ENCODE measurements at places on chromosomes 3 and 15. TPM values are rescaled to one million over a fixed set of nuclear protein-coding genes. Genes with fewer than 3 reads are reported as not detected.

- H3K4me3 ChIP-seq, result no peak overlapping the region
- H3K4me1 ChIP-seq, result no peaks in the 10 kb centered on the region
- no peak for DNase-seq
- H3K27me3 ChIP-seq, result peaks cover 29% of the 10 kb centered on the region
Observed at GRCh38 chr3:149299938-149300801, 33.3 kb downstream of the TM4SF18 start.

GRCh38 chr3:135090020-135090717 lies 295.1 kb downstream of the EPHB1 start:
- no peak overlapping the region for H3K27ac ChIP-seq
- no peaks in the 10 kb centered on the region for H3K36me3 ChIP-seq
- no peak for DNase-seq
- H3K27me3 ChIP-seq, result peaks cover 13% of the 10 kb centered on the region
- no peak overlapping the region for H3K4me3 ChIP-seq

- no peaks in the 10 kb centered on the region for H3K36me3 ChIP-seq
- peaks cover 6% of the 10 kb centered on the region for H3K27me3 ChIP-seq
- DNase-seq, result no peak
- no peak overlapping the region for H3K27ac ChIP-seq
Observed at GRCh38 chr3:176867681-176868663, 329.3 kb downstream of the TBL1XR1 start.

DNA sequence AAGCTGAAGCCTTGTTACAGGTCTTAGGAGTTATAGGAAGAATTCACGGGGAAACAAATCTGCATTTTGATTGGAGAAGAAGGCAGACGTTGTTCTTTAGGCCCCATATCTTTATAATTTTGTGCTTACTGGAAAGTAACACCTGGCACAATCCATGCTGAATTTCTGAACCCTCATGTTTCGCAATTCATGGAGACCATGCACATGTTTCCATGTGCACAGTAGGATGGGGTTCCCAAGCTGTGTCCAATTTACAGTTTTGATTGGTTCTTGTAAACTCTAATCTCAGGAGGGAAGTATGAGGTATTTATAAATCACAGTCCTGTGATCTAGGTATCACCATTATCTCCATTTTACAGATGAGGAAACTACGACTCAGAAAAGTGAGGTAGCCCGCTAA lies 7.8 kb upstream of the SCAANT1 start:
- H3K27me3 ChIP-seq, result no peaks in the 10 kb centered on the region
- no peak overlapping the region for H3K27ac ChIP-seq
- no peak overlapping the region for H3K4me3 ChIP-seq
- H3K36me3 ChIP-seq, result peaks cover 18% of the 10 kb centered on the region

- H3K36me3 ChIP-seq, result no peaks in the 10 kb centered on the region
- H3K4me3 ChIP-seq, result no peak overlapping the region
- no peak for DNase-seq
- peak overlapping the region; percentile 48 for H3K27ac ChIP-seq
- H3K4me1 ChIP-seq, result peaks cover 36% of the 10 kb centered on the region
Observed at GRCh38 chr15:72515591-72516389, 41.7 kb downstream of the ARIH1 start.

DNA sequence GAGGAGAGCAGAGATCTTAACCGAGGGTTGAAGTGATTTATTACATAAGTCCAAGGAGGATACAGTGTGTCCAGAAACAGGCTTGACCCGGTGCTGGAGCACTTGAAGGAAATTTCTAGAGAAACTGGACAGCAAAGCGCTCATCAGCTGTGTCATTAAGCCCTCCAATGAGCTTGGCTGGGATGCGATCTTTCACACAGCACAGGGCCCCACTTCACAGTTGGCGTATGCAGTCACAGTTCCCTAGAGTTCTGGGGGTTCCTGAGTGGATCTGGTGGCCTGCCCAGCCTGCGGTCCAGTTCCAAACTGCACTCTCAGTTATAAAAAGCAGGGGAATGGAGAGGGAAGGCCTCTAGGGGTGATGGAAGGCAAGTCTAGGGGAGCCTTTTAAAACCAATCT lies 13.6 kb downstream of the ST8SIA2 start:
- DNase-seq, result no peak
- H3K4me1 ChIP-seq, result no peaks in the 10 kb centered on the region
- H3K4me3 ChIP-seq, result no peak overlapping the region
- no peak overlapping the region for H3K27ac ChIP-seq
- H3K27me3 ChIP-seq, result peaks cover 57% of the 10 kb centered on the region

- H3K27ac ChIP-seq, result no peak overlapping the region
- H3K4me1 ChIP-seq, result no peaks in the 10 kb centered on the region
- H3K27me3 ChIP-seq, result peaks cover 9% of the 10 kb centered on the region
- peaks cover 2% of the 10 kb centered on the region for H3K36me3 ChIP-seq
Observed at GRCh38 chr3:107411056-107411455, 33.8 kb downstream of the CCDC54 start.

The SLC28A2 gene
- total RNA-seq, result not detected

The DZIP3 gene
- 15.1 TPM for total RNA-seq

DNA sequence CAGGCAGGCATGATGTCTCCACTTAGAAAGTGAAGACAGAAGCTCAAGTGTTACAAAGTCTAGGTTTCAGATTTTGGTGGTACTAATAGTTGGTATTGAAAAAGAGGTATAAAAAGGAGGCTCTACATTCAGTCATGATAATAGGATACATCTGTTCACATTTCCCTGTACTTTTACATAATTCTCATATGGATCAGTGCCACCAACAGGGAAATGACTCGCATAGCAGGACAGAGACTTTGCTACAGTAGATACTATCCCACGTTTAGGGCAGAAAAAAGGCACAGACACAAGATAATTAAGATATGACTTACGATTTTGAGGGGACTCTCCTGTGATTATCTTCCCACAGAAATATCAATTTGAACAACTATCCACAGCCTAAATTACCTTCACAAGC lies 1062.9 kb upstream of the EPHA6 start:
- DNase-seq, result no peak
- H3K27ac ChIP-seq, result no peak overlapping the region
- H3K36me3 ChIP-seq, result no peaks in the 10 kb centered on the region
- no peak overlapping the region for H3K4me3 ChIP-seq
- H3K27me3 ChIP-seq, result no peaks in the 10 kb centered on the region

DNA sequence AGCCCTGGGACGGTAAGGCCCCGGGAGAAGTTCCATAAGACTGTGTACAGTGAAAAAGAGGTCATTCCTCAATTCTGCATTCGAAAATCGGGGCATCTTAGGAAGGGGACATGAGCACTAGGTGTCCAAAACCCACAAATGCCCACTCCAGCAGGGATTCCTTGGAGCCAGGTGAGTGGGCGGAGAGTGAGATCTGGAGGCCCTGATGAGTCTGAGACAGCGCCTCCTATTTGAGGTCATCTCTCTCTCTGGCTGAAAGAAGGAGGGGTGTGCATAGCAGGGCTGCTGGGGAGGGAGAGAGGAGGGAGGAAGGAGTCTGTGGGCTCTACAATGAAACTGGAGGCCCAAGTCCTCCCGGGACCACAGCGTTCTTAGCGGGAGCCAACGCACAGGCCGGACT lies 38.1 kb upstream of the LACTB start:
- no peaks in the 10 kb centered on the region for H3K36me3 ChIP-seq
- no peak for DNase-seq
- no peak overlapping the region for H3K27ac ChIP-seq
- no peaks in the 10 kb centered on the region for H3K4me1 ChIP-seq
- H3K4me3 ChIP-seq, result no peak overlapping the region

GRCh38 chr15:45377609-45378148 lies 665 bp downstream of the GATM start:
- peaks cover 21% of the 10 kb centered on the region for H3K4me1 ChIP-seq
- peak overlapping the region; percentile 8 for H3K27ac ChIP-seq
- no peak for DNase-seq

- no peak overlapping the region for H3K4me3 ChIP-seq
- peak overlapping the region; percentile 51 for H3K27ac ChIP-seq
- peak; percentile 10 for DNase-seq
- H3K36me3 ChIP-seq, result no peaks in the 10 kb centered on the region
- peaks cover 14% of the 10 kb centered on the region for H3K4me1 ChIP-seq
- H3K27me3 ChIP-seq, result peaks cover 7% of the 10 kb centered on the region
Observed at GRCh38 chr15:68383161-68384074, 48.5 kb downstream of the ITGA11 start.

The MINDY2 gene
- 13.3 TPM for total RNA-seq

DNA sequence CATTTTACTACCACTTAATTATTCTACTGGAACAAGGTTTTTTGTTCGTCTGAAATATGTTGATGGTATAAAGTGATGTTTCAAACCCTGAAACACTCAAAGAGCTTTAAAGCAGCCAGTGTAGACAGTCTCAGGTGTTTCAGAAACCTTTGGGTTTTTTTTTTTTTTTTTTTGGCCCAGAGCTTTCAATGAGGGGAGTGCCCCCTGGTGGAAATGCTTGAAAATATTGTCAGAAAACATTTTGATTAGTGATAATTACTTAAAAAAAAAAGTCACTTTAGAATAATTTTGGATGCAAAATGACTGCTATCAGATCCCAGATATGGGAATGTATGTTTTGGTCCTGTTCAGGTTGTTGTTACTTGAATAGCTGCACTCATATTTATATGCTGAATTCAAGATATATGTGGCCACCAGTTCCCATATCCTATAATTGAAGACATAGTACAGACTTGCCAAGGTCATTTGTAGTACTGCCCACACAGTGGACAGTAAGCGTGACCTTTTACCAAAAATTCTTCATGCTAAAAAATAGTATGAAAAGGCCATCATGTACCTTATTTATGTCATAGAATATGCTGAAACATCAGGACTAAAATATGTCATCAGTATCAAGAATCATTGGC lies 35.9 kb downstream of the SATB1 start:
- H3K4me1 ChIP-seq, result peaks cover 16% of the 10 kb centered on the region
- no peak overlapping the region for H3K4me3 ChIP-seq
- DNase-seq, result no peak

DNA sequence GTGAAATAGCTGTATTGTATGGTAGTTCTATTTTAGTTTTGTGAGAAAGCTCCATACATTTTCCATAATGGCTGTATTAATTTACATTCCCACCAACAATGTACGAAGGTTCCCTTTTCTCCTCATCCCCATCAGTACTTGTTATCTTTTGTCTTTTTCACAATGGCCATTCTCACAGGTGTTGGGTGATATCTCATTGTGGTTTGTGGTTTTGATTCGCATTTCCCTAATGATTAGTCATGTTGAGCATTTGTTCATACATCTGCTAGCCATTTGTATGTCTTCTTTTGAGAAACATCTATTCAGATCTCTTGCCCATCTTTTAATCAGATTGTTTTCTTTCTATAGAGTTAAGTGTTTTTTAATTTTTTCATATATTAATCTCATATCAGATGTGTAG lies 931.9 kb downstream of the IGSF11 start:
- no peaks in the 10 kb centered on the region for H3K4me1 ChIP-seq
- no peaks in the 10 kb centered on the region for H3K36me3 ChIP-seq
- DNase-seq, result no peak
- no peaks in the 10 kb centered on the region for H3K27me3 ChIP-seq
- H3K27ac ChIP-seq, result no peak overlapping the region

DNA sequence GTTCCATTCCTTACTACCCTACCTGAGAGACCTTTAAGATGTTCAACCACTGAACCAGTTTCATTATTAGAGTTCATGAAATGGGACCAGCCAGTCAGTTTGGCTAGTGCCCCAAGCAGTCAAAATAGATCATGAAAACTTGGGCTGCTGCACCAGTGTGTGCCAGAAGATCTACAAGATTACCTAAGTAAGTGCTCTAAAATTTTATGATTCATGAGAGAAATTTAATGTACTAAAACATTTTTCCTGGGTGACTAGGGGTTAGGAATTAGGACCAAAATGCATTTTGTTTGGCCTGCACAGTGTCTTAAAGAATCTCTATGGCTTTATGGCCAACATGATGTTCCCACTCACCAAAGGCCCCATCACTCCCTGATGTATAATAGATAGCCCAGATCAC lies 214.7 kb downstream of the ATP8B4 start:
- no peak for DNase-seq
- H3K4me1 ChIP-seq, result no peaks in the 10 kb centered on the region
- peaks cover 33% of the 10 kb centered on the region for H3K27me3 ChIP-seq
- H3K27ac ChIP-seq, result no peak overlapping the region

DNA sequence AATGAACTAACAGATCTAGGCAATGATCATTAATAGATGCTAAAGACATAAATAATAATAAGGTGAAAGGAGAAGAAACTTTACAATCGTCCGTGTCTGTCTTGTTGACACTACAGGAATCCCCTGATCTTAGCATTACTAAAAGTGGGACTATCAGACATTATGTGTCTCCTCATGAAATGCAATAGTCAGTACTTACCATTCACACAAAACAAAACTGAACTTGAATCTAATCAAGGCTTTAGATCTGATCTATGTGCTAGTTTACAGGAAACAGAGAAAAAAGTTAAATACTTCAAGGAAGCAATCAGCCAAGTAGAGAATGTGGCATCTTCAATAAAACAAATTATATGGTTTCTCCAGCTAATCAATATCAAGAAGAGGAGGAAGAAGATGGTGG lies 73.7 kb downstream of the PIK3CB start:
- peaks cover 24% of the 10 kb centered on the region for H3K4me1 ChIP-seq
- H3K27ac ChIP-seq, result peak overlapping the region; percentile 22
- no peaks in the 10 kb centered on the region for H3K27me3 ChIP-seq
- peak overlapping the region; percentile 31 for H3K4me3 ChIP-seq
- peaks cover 3% of the 10 kb centered on the region for H3K36me3 ChIP-seq

The CPNE9 gene
- total RNA-seq, result not detected

DNA sequence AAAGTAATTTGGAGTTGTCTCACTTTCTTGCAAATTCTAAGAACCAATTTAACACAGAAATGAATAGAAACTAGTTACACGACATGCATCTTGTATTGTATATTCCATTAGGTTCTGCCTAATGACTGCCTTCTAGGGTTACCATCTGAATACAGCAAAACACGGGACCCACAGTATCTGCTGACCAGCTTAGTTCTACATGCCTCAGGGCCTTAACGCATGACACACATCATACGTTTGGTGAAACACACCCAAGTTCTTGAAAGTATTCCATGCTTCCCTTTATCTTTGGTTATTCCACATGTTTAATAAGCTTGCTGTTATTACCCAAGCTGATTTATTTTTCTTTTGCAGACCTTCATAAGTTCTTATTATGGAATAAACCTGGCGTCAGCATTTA lies 27.9 kb downstream of the APH1B start:
- H3K36me3 ChIP-seq, result peaks cover 10% of the 10 kb centered on the region
- no peak overlapping the region for H3K4me3 ChIP-seq
- peaks cover 4% of the 10 kb centered on the region for H3K4me1 ChIP-seq
- no peaks in the 10 kb centered on the region for H3K27me3 ChIP-seq
- H3K27ac ChIP-seq, result no peak overlapping the region

The CHRD gene
- total RNA-seq, result not detected

GRCh38 chr3:13415236-13415986 lies 4.7 kb downstream of the NUP210 start:
- no peaks in the 10 kb centered on the region for H3K27me3 ChIP-seq
- no peaks in the 10 kb centered on the region for H3K36me3 ChIP-seq
- H3K27ac ChIP-seq, result peak overlapping the region; percentile 96
- DNase-seq, result no peak
- H3K4me3 ChIP-seq, result peak overlapping the region; percentile 90

The NAALADL2 gene
- not detected for total RNA-seq

DNA sequence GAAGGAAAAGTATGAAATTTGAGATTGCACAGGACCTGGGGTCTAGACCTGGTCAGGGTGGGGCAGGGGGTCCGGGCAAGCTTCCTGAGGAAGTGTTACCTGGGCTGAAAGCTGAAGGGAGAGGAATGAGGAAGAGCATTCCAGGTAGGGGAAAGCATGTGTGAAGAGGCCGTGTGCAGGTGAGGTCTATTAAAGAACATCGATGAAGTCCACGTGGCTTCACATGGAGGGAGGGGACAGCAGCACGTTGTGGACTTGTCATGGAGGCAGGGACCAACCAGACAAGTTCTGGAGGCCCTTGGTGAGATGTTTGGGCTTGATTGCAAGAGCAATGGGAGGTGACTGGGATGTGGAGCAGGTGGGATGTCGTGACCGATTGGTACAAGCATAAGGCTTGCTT lies 47.1 kb downstream of the IDH2 start:
- no peak overlapping the region for H3K4me3 ChIP-seq
- H3K27ac ChIP-seq, result peak overlapping the region; percentile 70
- H3K4me1 ChIP-seq, result peaks cover 47% of the 10 kb centered on the region
- H3K27me3 ChIP-seq, result no peaks in the 10 kb centered on the region
- peaks cover 2% of the 10 kb centered on the region for H3K36me3 ChIP-seq
- DNase-seq, result no peak
